Activated CD4-positive, alpha-beta memory T cell treated with anti-CD3 and anti-CD28 coated beads, Interleukin-2, amount 10 ng/mL, durations not matched to agents 7 days and 5 days (primary cell): ENCODE measurements at places on chromosomes 16 and 17. TPM values are rescaled to one million over a fixed set of nuclear protein-coding genes. Genes with fewer than 3 reads are reported as not detected.

Gene SLC38A8
- total RNA-seq = not detected

Gene PTGES3L
- total RNA-seq = 0.65 TPM

GRCh38 chr16:69494991-69495392, 70.6 kb downstream of the CYB5B start:
- DNase-seq = peak; percentile 47

- DNase-seq = peak; percentile 72
Measured at GRCh38 chr17:29807520-29808361, 122.3 kb downstream of the SSH2 start.

Gene CMTM2
- 0.83 TPM for total RNA-seq

Gene GPR179
- total RNA-seq = not detected

- DNase-seq = no peak
Measured at GRCh38 chr17:16919663-16920627, 52.0 kb downstream of the TNFRSF13B start.

GRCh38 chr16:75502916-75503605, 7.8 kb upstream of the CHST6 start:
- DNase-seq = no peak

DNA sequence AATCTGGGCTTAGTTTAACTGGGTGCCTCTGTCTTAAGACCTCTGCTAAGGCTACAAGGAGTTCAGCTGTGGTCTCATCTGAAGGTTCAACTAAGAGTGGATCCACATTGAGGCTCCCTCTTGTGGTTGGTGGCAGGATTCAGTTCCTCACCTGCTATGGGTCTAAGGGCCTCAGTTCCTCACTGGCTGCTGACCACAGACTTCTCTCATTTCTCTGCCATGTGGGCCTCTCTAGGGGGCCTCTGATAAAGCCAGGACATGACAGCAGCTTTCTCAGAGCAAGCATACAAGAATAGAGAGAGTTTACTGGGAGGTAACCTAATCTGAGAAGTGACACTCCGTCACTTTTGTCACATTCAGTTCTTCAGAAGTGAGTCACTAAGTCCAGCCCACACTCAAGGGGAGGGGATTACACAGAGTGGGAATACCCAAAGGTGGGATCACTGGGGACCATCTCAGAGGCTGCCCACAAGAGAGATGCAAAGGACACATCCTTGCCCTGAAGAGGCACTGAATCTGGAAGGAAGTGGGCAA, 19.2 kb upstream of the ABAT start:
- DNase-seq = peak; percentile 50

DNA sequence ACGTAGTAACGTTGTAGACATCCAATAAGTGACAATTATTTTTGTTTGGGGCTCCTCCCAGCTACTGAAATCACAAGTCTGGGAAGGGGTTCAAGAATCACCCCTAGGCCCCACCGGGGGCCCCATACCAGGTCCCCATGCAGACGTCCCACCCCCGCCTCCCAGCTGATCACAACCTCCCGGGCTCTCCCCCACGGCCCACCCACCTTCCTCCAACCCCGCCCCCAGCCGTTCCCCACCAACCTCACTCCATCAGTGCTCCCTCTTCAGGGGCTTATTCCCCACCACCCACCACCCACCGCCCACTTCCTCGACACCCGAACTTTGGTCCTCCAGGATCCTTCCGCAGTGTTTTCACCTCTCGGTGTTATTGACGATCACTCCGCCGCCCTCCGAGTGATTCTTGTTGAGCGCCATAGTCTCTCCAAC, 240 bp downstream of the WBP2 start:
- DNase-seq = no peak

Gene CDRT15
- not detected for total RNA-seq

- no peak for DNase-seq
Measured at GRCh38 chr16:57699481-57699880, 4.9 kb downstream of the DRC7 start.

DNA sequence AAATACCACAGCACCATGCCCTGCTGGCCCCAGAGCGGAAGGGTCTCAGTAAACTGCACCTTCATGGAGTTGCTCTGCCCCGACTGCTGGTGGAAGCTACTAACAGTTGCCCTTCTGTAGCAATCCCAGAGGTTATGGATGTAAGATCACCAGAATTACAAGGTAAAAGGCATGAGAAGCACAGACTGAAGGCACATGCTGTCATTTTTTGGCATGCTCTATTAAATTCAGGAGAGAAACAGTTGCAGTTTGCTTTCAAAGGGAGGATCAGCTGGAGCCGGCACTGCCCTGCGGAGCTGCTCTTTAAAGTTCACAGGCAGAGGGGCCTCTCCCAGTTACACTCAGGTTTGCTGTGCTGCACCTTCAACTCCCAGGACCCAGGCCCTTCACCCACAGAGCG, 19.2 kb downstream of the NPRL3 start:
- DNase-seq = no peak

DNA sequence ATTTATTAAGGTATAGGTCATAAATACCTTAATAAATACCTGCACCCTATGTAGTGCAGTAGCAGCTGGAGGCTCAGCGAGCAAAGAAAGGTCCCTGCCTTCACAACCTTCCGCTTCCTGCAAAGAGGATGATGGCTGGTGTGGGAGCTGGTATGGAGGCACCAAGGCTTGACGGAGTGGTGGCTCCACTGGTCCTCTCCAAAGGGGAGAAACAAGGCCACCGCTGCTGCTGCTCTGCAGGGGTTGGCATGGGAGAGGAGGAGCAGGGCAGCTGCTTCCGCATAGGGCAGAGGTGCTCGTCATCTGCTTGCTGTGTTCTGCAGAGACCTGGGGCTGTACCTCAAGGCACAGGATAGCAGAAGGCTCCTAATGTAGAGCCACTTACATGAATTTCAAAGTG, 52.8 kb downstream of the NDEL1 start:
- DNase-seq = no peak

DNA sequence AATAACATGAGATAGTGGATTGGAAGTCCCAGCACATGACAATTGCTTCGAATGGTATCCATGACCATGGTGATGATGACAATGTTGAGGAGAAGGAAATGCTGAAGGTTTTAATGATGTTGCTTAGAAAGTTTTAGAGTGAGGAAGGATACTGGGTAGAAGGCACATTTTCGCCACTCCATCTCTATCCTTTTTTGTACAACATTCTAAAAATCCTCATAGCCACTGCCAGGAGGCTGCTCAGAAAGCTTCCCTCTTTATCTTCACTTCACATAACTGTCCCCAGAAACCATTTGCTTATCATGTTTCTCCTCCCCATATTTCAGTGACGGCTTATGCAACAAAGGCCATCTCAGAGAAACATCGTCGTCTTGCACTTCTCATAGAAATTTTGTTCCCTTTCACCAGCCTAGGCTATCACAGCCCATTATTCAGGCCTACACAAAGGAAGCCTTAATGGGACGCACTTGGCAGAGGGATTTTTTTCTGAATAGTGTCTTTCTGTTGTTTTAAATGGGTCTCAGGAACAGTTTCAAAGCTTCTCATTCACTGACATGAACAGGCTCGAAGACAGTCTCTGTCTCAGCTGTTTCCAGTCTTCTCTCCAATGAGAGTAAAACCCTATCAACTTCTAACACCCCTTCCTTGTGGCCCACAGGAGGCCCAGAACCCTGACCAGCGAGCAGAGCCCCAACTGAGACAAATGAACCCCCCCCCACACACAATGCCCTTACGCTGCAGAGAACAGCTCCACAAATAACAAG, 506.7 kb downstream of the HAPSTR1 start:
- DNase-seq = no peak

DNA sequence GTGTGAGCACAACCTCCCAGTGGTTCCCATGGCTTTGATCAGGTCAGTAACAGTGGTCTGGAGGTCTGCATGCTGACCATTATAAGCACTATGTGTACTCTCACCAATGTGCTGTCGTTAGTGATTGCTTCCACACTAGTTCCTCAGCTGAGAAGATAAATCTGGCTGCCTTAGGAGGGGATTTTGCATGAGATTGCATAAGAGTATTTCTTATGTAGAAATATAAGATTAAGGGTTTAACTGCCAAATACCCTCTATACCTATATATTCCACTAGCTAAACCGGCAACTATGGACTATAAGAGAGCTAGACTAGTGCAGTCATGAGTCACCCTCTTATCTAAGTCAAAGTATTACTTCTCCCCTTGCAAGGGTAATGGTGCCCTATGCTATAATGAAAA, 580.2 kb downstream of the CDH11 start:
- DNase-seq = no peak

GRCh38 chr16:30941600-30942425, 7.1 kb upstream of the ORAI3 start:
- DNase-seq = peak; percentile 81

- peak; percentile 78 for DNase-seq
Measured at GRCh38 chr17:76714822-76715495, 4.2 kb upstream of the MXRA7 start.

Gene PMP22
- total RNA-seq = not detected

GRCh38 chr17:20307326-20307910, 159.9 kb downstream of the LGALS9B start:
- no peak for DNase-seq

DNA sequence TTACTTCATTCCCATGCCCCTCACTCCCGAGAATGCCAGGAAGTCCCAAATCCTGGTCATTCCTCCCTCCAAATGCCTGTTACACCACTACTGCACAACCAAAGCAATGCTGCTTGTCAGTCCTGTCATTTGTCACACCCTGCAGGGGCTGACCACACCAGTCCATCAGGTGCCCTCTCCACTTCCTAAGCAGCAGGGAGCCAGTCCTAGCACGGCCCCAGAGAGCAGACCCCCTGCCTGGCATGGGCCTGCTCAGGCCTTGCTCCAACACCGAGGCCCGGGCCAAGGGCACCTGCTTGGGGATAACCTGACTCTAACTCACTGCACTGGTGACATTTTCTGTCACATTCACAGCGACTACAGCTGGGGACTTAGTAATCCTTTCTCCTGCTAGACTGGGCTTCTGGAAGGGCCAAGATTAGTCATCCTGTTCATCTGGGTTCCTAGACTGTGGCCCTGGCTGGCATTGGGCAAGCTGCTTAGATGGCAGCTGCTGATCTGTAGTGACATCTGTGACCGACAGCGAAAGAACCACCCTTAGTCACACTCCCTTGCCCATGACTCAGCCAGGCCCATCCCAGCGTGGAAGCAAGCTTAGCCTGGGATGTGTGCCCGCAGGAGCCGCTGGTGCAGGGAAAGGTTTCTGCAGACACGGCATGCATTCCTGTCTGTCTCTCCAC, 5.4 kb downstream of the ALYREF start:
- DNase-seq = no peak

DNA sequence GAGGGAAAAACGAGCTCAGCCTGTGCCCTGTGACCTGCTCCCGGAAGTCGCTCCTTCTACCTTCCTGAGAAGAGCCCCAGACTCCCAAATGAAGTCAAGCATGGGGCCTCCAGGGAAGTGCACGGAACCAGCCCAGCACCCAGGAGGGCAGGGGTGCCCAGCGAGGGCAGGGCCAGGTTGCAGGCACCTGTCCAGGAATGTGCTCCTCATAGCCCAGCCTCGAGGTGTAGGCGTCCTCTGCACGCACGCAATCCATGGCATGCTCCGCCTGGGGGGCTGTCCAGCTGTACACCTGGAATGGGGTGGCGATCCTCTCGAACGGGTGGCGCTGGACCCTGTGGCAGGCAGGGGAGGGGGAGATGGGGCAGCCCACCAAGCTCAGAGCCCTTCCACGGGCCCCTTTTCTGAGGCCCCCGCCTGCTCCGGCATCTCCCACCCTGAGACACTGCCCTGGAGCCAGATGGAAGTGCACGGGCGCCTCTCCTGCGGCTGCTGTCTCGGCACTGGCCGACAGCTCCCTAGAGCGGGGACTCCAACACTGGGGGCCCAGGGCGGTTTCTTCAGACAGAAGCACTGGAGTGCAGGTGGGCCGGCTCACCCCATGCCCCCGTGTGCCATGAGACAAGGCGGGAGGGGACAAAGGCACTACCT, 10.9 kb downstream of the CLUH start:
- DNase-seq = no peak

Gene SEPTIN1
- total RNA-seq = 343 TPM

DNA sequence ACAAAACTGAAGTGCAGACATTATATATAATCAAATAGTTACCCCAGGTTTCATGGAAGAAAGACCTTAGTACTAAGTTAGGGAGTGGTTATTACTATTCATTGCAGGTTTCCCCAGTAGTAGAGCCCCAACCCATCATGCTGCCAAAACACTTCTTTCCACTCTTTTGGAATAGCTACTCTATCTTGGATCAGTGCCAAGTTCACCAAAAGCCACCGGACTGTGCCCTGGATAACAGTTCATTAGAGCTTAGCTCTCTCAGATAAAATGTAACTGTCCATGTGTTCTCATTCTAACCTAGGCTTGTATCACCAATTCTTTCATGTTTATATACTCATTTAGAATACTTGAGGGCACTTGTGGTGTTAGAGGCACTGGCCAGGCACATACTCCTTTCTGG, 540.1 kb upstream of the C16orf82 start:
- DNase-seq = no peak

Gene CEP112
- total RNA-seq = 4.5 TPM

- no peak for DNase-seq
Measured at GRCh38 chr16:14650629-14651028, 17.9 kb downstream of the BFAR start.
